ENCODE measurements at places on chromosomes 11 and 22.
A peak's percentile ranks its signal among the peaks of the same experiment; 100 is the strongest.

DNA sequence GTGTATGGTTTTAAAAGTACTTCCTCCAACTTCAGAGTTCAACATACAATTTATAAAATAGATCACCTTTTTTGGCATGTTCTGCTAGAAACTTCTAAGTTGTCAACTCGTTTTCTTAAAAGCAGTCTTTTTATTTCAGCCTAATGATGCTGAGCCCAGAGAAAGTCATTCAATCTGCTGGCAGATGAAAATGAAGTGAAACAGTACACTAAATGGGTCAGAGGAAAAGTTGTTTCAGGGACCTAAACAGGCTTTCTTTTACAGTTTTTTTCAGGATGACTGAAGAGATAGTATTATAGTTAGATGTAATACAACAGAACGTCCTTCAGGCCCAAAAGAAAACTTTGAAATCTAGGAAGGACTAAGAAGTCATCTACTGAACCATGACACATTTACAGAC lies 842.7 kb upstream of the CCDC90B start:
- no peak for DNase-seq

- DNase-seq: no peak
Observed at GRCh38 chr11:95883381-95883780, 40.5 kb downstream of the MTMR2 start.

GRCh38 chr11:105937738-105938137 lies 84.3 kb downstream of the MSANTD4 start:
- no peak for DNase-seq

- DNase-seq: no peak
Observed at GRCh38 chr11:123564221-123564620, 90.2 kb downstream of the SCN3B start.

DNA sequence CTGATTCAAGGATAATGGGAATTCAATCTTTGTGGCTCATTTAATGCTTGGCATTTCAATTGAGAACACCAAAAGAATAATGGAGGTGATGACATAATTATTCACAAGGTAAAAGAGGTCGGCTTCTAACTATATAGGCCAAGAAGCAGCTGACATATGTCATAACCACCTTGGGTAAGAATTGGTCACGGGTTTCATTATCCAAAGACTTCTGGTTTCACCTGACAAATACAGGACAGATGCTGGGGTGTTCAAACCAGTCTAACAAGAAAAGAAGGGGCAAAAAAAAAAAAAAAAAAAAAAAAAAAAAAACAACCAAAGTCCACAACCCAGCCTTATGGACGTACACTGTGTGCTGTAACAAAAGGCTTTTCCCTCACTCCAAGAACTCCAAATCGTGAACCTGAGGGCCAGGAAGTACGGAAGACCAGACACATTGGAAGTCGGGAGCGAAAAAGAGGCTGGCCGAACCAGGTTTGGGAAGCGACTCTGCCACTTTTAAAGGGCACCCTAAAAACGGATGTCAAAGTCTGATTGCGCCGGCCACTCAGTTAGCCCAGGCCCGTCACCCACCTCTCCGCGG lies 385 bp downstream of the HARBI1 start:
- DNase-seq: no peak

GRCh38 chr11:45285250-45285828 lies 802 bp downstream of the SYT13 start:
- no peak for DNase-seq

- DNase-seq: peak; percentile 63
Observed at GRCh38 chr22:20156611-20157429, 6.0 kb upstream of the CCDC188 start.

- DNase-seq: no peak
Observed at GRCh38 chr11:74196781-74197486, 25.8 kb downstream of the PPME1 start.

DNA sequence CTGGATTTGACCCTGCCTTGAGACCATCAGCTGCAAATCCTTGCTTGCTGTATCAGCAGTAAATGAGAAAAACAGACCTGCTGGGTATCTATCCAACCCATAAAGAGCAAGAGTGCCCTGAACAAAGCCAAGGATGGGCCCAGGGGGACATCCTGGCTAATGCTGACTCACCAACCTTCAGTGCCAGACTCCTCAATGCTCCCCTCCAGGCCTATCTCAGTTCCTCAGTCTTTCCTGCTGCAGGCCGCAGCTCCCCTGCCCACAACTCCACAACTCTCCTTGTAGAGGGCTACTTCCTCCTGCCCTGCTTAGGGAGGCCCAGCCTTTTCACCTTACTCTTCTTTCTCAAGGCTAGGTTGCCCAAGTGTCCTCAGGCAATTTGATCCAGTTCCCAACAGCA lies 2.6 kb downstream of the LAMTOR1 start:
- no peak for DNase-seq

- no peak for DNase-seq
Observed at GRCh38 chr11:118628031-118628430, 20.6 kb downstream of the PHLDB1 start.

- DNase-seq: no peak
Observed at GRCh38 chr11:2289859-2290258, 11.9 kb downstream of the C11orf21 start.

DNA sequence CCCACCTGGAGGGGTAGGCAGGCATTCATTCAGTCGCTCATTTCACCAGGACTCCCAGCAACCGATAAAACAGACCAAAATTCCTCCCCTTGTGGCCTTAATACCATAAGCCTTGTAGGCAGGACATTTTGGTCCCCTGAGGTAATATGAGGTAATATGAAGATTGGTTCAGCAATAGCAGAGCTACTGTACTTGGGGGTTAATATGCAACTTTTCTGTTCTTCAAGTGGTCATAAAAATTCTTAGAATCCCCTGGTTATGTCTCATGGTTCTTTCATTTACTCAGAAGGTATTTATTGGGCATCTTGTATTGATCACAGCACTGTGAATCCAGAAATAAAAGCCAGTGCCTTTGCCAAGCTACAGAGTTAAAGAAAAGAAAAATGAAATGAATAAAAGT lies 29.8 kb downstream of the SHISA8 start:
- no peak for DNase-seq

DNA sequence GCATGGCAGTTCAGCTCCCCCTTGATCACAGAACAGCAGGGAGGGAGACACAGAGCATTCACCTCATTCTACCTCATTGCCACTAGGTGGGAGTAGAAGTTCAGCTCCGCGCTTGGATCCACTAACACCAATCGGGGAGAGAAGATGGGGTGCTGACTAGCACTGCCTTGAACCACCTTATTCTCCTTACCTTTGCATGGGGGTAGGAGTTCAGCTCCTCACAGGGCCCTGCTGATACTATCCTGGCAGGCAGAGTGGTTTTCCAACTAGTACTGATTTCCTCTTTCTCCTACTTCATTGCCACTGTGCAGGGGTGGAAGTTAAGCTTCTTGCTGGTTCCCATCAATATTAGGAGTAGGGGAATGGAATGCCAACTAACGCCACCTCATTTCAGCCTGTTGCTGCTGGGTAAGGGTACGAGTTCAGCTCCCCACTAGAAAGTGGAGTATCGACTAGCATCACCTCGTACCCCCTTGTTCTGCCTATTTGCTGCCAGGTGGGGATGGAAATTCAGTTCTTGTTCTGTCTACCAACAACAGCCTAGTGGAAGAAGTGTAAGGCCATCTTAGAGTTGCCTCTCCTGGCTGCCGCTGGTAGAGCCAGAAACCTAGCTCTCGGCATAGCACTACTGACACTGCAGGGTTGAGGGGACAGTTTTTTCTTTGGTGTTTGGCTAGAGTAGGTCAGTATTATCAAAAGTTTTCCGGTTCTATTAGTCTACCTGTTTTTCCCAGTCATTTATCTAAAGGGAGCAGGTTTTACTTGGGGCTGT lies 550.9 kb upstream of the CCDC90B start:
- peak; percentile 51 for DNase-seq

DNA sequence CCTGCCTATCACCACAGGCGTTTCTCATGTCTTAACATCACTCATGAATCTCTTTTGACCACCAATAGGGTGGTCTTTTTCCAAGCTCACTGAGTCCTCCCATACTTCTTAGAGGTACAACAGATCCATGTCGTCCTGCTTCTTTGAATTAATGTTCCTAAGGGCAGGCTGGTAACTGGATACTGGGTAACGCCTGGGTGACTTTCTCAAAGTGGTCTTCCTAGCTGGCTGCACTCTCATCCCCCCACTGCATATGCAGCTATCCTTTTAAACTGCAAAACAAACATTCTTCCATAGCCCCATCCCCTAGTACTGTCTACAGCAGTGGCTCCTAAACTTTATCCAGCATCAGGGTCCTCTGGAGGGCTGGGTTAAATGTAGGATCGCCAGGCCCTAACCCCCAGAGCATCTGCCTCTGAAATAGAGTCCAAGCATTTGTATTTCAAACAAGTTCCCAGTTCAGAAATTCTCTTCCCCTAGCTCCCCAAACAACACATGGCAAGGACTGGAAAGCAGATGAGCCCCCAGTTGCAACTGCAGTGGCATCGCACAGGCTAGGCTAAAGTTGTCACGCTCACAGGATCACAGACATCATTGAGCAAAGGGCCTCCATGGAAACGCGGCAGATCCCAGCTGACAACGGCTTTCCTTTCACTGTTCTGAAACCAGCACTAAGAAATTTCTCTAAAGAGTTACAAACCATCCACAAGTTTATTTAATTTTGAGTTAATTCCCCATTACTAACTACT lies 204.9 kb downstream of the LARGE1 start:
- DNase-seq: no peak

GRCh38 chr11:92885600-92885999 lies 83.9 kb upstream of the MTNR1B start:
- DNase-seq: no peak

- DNase-seq: no peak
Observed at GRCh38 chr11:108818971-108819370, 154.1 kb downstream of the DDX10 start.

GRCh38 chr11:131370090-131370751 lies at the start of gene NTM:
NTM (plus strand) TSS chr11:131370615.
- no peak for DNase-seq

DNA sequence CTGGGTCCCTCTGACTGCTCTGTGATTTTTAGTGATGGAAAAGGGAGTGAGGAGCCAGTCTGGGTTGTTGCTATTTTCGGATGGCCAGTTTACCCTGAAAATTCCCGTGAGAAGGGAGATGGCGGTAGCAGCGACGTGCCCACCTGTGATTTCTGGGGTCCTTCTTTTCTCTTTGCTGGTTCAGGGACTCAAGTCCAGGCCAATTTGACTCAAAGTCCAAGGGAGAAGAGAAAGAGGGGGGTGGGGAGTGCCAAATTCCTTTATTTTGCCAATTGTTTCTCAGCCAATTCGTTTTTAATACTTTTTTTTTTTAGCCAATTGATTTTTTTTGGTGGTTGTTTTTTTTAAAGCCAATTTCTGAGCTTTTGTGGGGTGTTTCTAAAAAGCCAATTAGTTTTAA lies 6.9 kb downstream of the IGF2 start:
- DNase-seq: no peak

- peak; percentile 52 for DNase-seq
Observed at GRCh38 chr11:64810891-64811272, 531 bp upstream of the MEN1 start.

DNA sequence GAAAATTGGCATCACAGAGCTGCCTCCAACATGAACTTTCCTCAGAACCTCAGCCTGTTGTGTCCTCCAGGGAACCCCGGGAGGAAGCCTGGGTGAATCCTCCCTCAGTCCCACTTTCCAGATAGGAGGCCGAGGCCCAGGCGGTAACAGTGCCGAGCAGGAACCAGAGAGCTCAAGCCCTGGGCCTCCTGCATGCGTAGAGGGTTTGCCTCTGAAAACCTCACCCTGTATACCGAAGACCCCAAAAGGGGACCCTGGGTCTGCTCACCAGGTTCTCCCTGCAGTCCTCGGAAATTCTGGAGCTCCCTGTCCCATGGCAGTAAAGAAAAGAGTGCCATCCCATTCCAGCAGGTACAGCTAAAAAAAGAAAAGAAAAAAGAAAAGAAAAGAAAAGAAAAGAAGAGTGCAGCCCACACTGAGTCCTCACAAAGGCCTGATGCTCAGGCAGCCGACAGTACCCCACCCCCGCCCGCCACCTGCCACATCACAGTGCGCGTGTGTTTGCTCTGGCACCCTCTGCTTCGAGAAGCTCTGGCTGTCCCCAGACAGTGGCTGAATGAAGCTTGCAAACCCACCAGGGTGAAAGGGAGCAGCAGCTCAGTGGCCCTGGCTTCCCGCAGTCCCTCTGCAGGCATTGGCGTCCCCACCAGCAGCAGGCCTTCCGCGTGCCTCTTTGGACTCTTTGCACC lies 28.4 kb upstream of the FADD start:
- DNase-seq: peak; percentile 46

Measured in COR-L47 (cell line).